ENCODE measurements at places on chromosomes 7 and 10.

GRCh38 chr10:103598654-103599115, 105.2 kb downstream of the NEURL1 start:
- DNase-seq, result no peak

GRCh38 chr10:1360558-1361164, 304.5 kb downstream of the WDR37 start:
- no peak for DNase-seq

- DNase-seq, result no peak
Observed at GRCh38 chr10:61183967-61184366, 240.0 kb upstream of the RHOBTB1 start.

DNA sequence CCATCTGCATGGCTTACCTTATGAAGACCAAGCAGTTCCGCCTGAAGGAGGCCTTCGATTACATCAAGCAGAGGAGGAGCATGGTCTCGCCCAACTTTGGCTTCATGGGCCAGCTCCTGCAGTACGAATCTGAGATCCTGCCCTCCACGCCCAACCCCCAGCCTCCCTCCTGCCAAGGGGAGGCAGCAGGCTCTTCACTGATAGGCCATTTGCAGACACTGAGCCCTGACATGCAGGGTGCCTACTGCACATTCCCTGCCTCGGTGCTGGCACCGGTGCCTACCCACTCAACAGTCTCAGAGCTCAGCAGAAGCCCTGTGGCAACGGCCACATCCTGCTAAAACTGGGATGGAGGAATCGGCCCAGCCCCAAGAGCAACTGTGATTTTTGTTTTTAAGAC, 12.4 kb downstream of the DUSP5 start:
- DNase-seq, result no peak

DNA sequence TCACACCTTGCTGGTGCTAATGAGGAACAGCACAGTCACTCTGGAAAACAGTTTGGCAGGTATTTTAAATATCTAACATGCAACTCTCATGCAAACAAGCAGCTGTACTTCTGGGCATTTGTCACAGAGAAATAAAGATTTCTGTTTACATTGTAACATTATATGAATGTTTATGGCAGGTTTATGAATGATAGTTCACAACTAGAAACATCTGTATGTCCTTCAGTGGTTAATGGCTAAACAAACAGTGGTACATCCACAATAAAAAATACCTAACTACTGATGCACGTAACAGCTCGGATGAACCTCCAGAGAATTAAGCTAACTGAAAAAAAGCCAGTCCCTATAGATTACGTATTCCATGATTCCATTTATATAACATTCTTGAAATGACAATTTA, 109.6 kb downstream of the GPR37 start:
- DNase-seq, result no peak

GRCh38 chr7:80642871-80643270, 4.4 kb downstream of the CD36 start:
- DNase-seq, result no peak

- no peak for DNase-seq
Observed at GRCh38 chr7:158727690-158728089, 23.1 kb upstream of the NCAPG2 start.

DNA sequence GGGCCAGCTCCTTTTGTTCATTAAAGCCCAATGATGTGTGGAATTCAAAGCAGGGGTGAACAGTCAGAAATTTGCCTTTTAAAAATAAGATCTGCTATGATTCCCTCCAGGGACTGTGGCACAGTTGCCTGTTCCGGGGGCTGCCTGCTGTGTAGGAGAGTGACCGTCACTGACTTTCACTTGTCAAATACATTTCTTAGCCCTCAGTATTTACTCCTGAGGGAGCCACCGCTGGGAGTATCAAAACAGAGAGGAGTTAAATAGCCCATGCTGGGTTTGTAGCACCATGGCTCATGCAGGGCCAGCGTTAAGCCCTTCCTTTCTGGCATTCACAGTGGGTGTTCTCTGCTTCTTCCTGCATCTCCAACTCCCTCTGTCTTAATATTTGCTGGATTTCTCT, 897.8 kb downstream of the SORCS3 start:
- no peak for DNase-seq

GRCh38 chr10:79013406-79013987, 55.3 kb upstream of the ZMIZ1 start:
- DNase-seq, result no peak

GRCh38 chr7:117592011-117592635, 112.3 kb downstream of the CFTR start:
- no peak for DNase-seq

DNA sequence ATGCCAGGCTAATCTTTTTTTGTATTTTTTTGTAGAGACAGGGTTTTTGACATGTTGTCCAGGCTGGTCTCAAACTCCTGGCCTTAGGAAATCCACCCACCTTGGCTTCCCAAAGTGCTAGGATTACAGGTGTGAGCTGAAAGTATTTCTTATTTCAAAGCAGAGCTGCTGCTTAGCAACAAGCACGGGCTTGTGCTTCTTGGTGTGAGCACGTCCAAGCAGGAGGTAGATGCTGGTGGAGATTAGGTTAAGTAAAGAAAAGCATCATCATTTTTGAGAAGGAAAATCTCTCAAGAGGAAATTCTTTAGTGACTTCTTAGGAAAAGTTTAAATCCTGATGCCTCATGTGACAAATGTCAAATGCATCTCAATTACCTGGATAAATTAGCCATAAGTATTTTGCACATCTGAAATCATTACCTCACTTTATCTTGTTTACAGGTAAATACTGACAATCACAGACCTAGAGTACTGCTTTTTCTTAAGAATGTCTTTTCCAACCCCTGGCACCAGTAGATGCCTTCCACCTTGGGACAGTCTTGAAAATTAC, 431.8 kb upstream of the FZD8 start:
- no peak for DNase-seq

DNA sequence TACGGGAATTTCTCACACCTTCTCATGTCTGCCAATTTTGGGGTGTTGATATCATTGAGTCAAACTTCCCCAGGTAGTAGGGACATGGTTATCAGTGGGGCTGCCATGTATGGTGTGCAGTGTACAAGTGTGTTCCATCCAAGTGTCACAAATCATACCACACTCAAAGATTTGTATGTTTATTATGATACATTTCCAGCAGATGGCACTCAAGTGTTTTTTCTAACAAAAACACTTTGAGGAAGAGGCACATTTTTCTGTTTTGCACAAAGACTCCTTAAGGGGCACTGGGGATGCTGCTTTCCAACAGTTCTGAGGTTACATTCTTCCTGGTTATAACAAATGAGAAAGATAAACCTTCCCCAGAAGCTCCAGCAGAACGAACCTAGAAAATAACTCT, 414.5 kb downstream of the REEP3 start:
- DNase-seq, result no peak

GRCh38 chr10:18157881-18158280, 17.7 kb downstream of the CACNB2 start:
- DNase-seq, result no peak
